ENCODE measurements at places on chromosomes 5 and 9.
A peak's percentile ranks its signal among the peaks of the same experiment; 100 is the strongest.

- DNase-seq: no peak
Measured at GRCh38 chr5:123511290-123511647, 708 bp upstream of the CSNK1G3 start.

- no peak for DNase-seq
Measured at GRCh38 chr9:132894862-132895835, 16.5 kb downstream of the SPACA9 start.

- DNase-seq: no peak
Measured at GRCh38 chr5:79507251-79508205, 6.4 kb downstream of the HOMER1 start.

- DNase-seq: peak; percentile 35
Measured at GRCh38 chr5:158751961-158752655, 347.6 kb downstream of the EBF1 start.

- DNase-seq: no peak
Measured at GRCh38 chr9:120733190-120733589, 18.9 kb upstream of the MEGF9 start.

- no peak for DNase-seq
Measured at GRCh38 chr9:113355040-113355596, 5.8 kb downstream of the BSPRY start.

- no peak for DNase-seq
Measured at GRCh38 chr5:168976311-168976970, 324.5 kb downstream of the SLIT3 start.

All from NCI-H526 treated with DMSO at 0.1 percent for 48 hours (cell line).